ENCODE measurements at places on chromosomes 16 and 17. TPM values are rescaled to one million over a fixed set of nuclear protein-coding genes. Genes with fewer than 3 reads are reported as not detected.

Gene STH
- not detected for polyA plus RNA-seq

Gene PRR29
- polyA plus RNA-seq, result 0.19 TPM

Gene CRISPLD2
- polyA plus RNA-seq, result 8.0 TPM

Gene CTRL
- 0.90 TPM for polyA plus RNA-seq

Gene C17orf50
- polyA plus RNA-seq, result not detected

Gene KRTAP3-2
- not detected for polyA plus RNA-seq

Gene CREBBP
- polyA plus RNA-seq, result 17.1 TPM

Gene MYO18A
- polyA plus RNA-seq, result 306 TPM

Gene SP6
- polyA plus RNA-seq, result 2.5 TPM

Gene EPX
- polyA plus RNA-seq, result not detected

Gene MAF
- 2.8 TPM for polyA plus RNA-seq

Gene DHRS7C
- 38.6 TPM for polyA plus RNA-seq

Gene HOXB5
- polyA plus RNA-seq, result 0.04 TPM

Gene NEUROD2
- polyA plus RNA-seq, result not detected

Gene SOCS3
- polyA plus RNA-seq, result 15.2 TPM

Gene OSGIN1
- polyA plus RNA-seq, result 12.8 TPM

Gene PIK3R6
- 0.69 TPM for polyA plus RNA-seq

Gene ARHGDIG
- 11.4 TPM for polyA plus RNA-seq

Gene MRPL28
- polyA plus RNA-seq, result 135 TPM

Gene ABHD15
- polyA plus RNA-seq, result 4.0 TPM

Gene KRT9
- not detected for polyA plus RNA-seq

Gene ARHGAP44
- polyA plus RNA-seq, result 8.6 TPM

Gene KRTAP4-9
- not detected for polyA plus RNA-seq

Gene OR1F1
- polyA plus RNA-seq, result not detected

Gene FBXO39
- polyA plus RNA-seq, result 0.14 TPM

Gene HOXB8
- polyA plus RNA-seq, result not detected

Gene HCRT
- polyA plus RNA-seq, result not detected

Gene KRTAP2-2
- polyA plus RNA-seq, result not detected

Gene PAM16
- 109 TPM for polyA plus RNA-seq

Gene ASPSCR1
- 39.2 TPM for polyA plus RNA-seq

Gene PRSS33
- polyA plus RNA-seq, result not detected

Gene SCIMP
- 0.98 TPM for polyA plus RNA-seq

Gene CES5A
- polyA plus RNA-seq, result 0.10 TPM

Gene LRRC37A
- polyA plus RNA-seq, result 1.2 TPM

Gene ABCA3
- 6.7 TPM for polyA plus RNA-seq

Gene DHODH
- polyA plus RNA-seq, result 9.1 TPM

Measured in heart left ventricle (tissue), 16 donors.